Hypothalamus (tissue), 51 donors: ENCODE measurements at places on chromosomes 7 and 10.
A peak's percentile ranks its signal among the peaks of the same experiment; 100 is the strongest.

DNA sequence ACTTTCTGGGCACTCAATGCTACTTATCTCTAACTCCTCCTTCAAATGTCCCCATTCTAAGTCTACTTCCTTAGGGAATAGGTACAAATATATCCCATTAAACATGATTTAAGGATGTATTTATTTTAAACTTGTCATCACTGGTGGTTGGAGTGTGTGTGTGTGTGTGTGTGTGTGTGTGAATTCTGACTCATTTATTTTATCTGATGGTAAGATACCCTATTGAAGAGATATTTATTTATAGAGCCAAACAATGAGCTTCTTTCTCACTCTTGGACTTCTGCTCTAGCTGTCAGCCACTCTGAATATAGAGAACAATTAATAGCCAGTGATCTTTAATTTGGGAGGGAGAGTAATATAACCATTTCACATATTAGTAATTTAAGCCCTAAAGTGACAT is 17.8 kb upstream of the MAGI2 start:
- no peak for DNase-seq

DNA sequence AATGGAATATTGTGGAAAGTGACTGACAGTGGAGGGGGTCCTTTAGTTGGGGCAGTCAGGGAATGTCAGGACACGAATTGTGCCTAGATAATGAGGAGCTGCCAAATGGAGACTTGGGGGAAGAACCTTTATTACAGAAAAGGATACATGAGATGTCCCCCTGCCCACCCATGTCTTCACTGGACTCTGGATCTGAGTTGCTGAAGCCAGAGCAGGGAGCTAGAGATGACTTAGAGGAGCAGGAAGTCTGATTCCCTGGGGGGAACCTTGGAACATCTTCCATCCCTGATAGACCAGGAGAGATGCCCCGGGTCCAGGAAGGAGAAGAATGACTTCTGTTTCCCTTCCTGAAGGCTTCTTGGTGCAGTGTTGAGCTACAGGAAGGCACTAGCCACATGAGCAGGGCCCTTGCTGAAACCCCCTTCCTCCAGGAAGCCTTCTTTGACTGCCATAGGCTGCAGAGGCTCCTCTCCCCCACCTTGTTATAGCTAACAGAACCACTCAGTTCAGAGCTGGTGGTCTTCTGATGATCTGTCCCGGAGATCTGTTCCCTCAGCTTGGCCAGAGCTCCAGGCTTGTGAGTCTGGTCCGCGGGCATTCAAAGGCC is 747 bp upstream of the NEURL1 start:
- no peak for DNase-seq

DNA sequence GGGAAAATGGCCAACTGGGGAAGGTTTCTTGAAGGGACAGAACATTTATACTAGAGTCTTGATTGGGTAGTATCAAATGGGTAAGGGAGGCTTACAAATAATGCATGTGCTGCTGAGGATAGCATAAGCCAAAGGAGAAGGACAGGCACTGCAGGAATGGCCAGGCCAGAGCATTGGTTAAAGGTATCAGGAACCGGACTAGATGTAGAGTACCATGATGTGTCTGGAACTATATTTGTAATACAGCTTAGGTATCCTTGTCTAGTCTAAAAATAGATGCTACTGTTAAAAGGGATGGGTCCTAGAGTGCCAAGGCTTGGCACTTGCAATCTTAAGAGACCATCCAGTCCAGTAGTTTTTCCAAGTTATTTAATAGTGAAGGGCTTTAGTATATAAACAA is 20.3 kb downstream of the TMEM243 start:
- no peak for DNase-seq

DNA sequence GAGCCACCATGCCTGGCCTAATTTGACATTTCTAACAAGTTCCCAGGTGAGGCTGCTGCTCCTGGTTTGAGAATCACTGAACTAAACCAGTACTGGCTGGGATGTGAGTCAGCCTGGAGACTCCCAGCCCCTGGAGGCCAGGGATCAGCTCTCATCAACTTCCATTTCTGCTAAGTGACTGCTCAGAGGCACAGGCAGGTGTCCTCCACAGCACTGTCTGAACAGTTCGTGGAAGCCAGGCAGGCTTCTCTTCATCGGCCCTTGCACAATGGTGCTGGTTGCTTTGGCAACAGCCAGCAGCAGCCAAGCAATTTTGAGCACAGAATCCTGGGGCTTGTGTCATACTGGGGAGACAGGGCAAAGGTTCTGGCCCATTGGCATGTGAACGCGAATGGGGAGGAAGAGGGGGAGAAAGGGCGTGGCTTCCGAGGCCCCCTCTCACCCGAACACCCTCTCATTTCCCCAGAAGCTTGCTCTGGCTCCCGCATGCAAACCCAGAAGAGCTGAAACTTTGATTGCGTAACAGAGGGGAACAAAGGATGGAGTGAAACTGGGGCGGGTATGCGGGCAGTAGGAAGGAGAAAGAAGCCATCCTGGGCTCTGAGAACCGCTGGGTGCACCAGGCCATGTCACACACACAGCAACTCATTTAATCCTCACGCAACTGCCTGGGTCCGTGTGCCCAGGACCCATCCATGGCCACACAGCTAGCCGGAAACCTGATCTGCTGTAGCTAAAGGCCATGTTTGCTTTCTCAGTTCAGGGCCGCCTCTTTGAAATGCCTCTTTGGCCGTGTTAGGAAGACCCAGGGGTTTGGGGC is 9.0 kb upstream of the POR start:
- DNase-seq, result peak; percentile 72

- no peak for DNase-seq
Observed at GRCh38 chr10:8393531-8393930, 339.0 kb downstream of the GATA3 start.

GRCh38 chr10:53754596-53755250 is 982.1 kb upstream of the MBL2 start:
- no peak for DNase-seq

GRCh38 chr10:33569702-33570101 is 235.2 kb upstream of the NRP1 start:
- no peak for DNase-seq

- no peak for DNase-seq
Observed at GRCh38 chr7:45060295-45060694, 28.5 kb downstream of the NACAD start.

DNA sequence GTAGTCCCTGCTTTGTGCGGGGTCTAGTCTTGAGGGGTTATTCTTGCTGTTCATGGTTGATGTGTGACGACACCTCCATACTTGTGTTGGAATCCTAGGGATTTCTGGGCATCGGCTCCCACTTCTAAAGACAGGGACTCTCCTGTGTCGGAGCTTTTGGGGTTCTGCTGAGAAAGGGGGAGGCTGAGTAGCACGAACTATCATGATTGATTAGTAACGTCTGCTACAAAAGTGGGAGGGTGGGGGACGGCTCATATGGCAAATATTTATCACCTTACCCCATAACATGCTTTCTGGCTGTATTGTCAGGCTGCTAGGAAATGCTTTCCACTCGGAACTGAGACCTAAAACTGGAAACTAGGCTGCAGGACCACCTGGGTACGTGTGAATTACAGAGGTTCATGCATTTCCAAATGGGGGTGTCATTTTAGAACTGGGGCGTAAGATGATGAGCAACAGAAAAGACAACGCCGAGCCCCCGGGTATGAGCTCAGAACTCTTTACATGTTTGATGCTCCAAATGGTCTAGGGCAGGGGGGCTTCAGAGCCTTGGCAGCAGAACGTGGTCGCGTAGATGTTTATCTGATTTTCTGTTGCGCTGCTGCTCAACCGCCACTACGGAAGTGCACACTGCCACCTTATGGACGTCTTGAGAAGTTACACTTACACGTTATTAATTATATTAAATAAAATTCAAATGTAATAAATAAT is 15.1 kb upstream of the NME8 start:
- peak; percentile 39 for DNase-seq

GRCh38 chr10:77965294-77965693 is 38.7 kb upstream of the DLG5 start:
- no peak for DNase-seq

GRCh38 chr10:43931308-43931930 is 282.7 kb upstream of the ZNF32 start:
- no peak for DNase-seq

GRCh38 chr10:10917031-10917430 is 100.6 kb upstream of the CELF2 start:
- DNase-seq, result no peak

DNA sequence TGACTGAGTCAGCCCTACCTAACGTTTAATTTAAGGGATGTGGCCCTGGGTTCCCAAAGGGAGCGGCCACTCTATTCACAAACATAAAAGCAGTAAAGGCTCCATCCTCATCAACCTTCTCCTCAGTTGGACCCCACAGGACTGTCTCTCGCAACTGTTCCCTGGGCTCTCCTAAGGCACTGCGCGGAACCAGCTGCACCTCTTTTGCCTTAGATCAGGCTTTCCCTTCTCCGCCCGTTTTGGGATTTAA is 689 bp upstream of the GTPBP4 start:
- DNase-seq, result no peak

- DNase-seq, result no peak
Observed at GRCh38 chr10:47111329-47111862, 188.6 kb upstream of the GDF10 start.

DNA sequence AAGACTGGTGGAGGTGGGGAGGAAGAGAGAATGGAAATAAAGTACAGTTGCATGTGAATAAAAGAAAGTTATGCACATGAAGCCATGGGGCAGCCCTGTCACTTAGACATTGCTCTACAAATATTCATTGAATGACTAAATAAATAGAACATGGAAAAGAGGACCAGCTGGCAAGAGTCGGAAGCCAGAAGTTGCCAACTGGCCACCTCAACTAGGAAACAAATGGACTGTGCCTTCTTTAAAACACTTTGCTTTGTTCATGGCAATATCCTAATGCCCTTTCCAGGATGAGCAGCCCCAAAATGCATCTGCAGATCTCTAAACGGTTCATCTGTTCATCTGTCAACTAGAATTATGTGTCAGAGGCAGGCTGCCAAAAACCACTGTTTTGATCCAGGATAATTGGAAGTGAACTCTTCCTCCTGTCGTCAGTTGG is 157.3 kb downstream of the NOC3L start:
- DNase-seq, result no peak

DNA sequence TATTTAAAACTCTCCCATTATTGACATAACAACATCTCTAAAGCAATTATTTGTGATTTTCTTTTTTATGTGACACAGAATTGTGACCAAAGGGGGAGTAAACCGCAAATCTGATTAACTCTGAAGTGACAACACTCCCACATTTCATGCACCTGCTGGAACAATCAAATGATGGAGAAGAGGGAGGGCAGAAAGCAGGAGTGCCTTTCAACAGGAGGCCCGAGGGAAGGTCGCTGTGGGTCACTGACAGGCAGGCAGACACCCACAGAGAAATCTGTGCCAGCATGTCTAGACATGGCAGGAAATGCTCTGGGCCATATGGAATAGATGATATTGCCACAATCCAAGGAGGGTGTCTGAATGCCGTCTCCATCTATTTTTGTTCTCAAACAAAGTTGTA is 247.3 kb downstream of the DOCK4 start:
- DNase-seq, result no peak

DNA sequence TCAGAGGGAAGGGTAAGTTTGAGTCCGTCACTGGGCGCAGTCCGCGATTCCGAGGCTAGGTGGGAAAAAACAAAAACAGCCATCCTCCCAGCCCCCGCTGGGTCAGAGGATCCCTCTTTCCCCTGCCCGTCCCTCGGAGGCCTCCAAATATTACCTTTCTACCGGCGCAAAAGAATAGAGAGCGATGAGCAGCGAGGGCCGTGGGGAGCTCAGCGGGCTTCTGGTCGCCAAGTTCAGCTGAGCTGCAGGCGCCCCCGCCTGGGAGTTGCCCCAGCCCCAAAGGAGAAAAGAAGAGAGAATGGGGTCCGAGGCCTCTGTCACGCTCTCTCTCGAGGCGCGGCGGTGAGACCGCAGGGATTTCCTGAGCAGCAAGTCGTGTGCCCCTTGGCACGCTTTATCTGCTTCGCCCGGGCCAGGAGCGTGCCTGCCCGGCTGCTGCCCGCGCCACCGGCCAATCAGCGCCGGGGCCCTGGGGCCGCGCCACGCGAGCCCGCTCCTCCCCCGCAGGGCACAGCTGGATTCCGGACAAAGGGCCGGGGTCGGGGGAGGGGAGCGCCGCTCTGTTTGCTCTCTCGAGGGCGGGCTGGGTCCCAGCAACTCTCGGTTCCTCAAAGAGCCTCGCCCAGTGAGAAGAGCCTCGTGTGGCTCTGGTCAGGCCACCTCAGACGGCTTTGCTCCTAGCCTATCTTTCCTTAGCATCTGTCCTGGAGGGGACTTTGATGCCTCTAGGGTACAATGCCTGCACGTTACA is at the start of gene NEUROG3:
TSS of gene NEUROG3 (minus strand) at position 367 of the 751 bp plus-strand sequence. CDS start 379 bp downstream, outside the sequence.
- DNase-seq, result no peak

DNA sequence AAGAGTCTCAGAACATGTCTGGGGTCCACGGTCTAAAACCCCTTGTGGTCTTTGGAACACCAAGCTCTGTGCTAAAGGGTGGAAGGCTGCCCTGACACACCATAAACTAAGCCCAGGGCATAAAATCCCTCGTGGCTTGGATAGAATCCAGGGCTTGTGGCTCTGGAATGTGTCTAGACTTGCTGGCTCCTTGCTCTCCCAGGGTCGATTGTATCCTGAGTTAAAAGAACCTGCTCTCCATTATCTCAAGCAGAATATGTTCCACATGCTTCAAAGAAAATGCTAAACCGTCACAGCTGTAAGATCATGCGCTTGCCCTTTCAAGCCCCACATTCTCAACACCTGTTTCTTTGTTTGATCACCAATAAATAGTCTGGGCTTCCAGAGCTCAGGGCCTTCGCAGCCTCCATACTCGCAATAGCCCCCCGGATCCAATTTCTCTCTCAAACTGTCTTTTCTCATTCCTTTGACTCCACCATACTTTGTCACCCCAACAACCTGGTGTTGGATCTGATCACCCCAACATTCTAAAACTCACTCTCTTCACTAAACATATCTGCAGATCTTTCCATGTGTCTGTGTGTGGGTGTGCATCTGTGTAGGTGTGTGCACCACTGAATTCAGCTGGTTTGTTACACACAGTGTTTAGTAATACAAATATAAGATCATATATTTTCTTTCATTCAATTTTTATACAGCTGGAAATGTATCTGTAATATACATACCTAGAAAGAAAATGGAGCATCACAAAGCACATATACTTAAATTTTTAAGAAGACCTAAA is 238.5 kb downstream of the ZMYND11 start:
- no peak for DNase-seq

DNA sequence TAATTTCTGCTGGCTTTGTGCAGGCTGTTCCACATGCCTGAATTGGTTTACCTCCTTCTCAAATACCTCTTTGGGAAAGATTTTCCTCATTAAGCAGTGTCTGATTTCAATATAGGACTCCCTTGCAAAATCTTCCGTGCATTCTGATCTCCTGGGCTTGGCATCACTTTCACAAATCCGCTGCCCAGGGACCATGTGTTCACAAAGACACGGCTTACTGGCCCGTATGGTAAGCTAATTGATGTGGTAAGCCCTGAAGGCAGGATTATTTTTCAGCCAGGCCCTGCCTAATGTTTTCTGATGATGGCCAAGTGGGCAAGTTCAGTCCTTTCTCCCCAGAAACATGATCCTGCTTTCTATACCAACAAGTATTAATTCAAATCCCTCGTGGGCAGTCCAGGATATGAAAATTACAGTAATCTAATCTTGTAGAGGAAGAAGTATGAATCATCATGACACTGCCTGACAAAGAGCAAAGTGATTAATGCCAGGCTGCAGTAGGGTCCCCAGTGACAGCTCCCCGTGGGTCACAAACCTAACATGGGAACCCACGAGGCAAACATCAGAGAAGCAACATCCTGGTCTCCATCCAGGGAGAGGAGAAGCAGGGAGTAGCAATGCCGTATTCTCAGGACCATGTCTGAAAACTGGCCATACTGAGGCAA is 11.6 kb upstream of the SVIL start:
- no peak for DNase-seq

- DNase-seq, result no peak
Observed at GRCh38 chr7:100641463-100641859, at the start of gene TFR2. TFR2 (minus strand) TSS chr7:100641552; CDS start chr7:100641509, 43 bp downstream.
